ENCODE measurements at places on chromosomes 7 and 10. TPM values are rescaled to one million over a fixed set of nuclear protein-coding genes. Genes with fewer than 3 reads are reported as not detected.
A peak's percentile ranks its signal among the peaks of the same experiment; 100 is the strongest.

GNAT3 gene
- total RNA-seq = not detected

VWC2 gene
- total RNA-seq = 0.45 TPM

DNA sequence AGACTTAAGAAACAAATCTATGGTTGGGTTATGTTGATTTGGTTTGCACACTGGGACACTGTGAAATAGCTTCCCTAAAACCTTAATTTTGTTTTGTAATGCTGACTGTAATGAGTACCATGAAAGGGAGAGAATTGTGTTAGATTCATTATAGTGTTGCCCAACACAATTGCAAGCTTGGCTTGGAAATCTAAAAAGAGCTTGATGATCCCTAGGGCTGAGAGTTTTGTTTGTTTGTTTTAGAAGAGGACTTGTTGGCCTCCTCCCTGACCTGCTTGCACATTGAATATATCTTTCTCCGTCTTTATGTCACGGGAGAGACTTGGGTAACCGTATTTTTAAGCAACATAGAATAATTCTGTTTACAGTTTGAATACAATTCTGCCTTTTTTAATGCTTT lies 410.1 kb downstream of the ARL4A start:
- no peak for DNase-seq

- no peak for DNase-seq
Observed at GRCh38 chr7:34842782-34843181, 184.8 kb downstream of the NPSR1 start.

GRCh38 chr7:82694022-82694421 lies 250.4 kb upstream of the CACNA2D1 start:
- DNase-seq = peak; percentile 31

GRCh38 chr10:79274279-79275104 lies 72.8 kb upstream of the PPIF start:
- DNase-seq = no peak
